ENCODE measurements at places on chromosomes 7 and 10.

GRCh38 chr7:121369462-121369861 is 26.6 kb downstream of the FAM3C start:
- peak; percentile 8 for DNase-seq

DNA sequence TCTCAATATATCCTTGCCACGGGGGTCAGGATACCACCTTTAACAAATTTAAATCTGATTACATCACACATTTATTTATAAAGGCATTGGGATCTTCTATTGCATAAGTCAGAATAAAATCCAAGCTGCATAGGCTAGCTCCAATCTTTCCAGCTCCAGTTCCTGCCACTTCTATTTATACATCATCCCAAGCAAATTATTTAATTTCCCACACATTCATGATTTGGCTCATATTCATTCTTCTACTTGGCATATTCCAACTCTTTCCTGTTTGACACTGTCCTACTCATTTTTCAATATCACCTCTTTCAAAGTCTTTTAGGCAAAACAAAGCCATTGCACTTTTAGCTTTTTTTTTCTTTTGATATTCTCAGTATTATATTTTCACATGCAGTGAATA is 579.0 kb upstream of the FZD8 start:
- DNase-seq = no peak

DNA sequence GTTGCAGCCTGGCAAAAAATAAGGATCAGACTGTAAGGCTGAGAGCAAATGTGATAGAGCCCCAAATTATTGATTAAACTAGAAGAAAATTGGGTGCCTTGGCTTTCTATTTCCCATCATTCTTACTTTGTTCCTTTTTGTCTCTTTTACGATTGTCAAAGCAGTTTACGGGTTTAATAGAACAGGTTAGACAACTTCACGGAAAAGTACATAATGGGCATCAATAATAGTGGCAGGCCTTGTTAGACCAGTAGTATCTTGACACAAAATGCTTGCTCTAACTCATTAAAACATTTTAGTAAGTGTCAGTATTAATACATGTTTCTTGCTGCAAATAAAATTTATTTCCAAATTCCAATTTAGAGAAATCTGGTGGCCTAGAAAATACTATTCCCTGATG is 14.5 kb upstream of the GGCT start:
- no peak for DNase-seq

DNA sequence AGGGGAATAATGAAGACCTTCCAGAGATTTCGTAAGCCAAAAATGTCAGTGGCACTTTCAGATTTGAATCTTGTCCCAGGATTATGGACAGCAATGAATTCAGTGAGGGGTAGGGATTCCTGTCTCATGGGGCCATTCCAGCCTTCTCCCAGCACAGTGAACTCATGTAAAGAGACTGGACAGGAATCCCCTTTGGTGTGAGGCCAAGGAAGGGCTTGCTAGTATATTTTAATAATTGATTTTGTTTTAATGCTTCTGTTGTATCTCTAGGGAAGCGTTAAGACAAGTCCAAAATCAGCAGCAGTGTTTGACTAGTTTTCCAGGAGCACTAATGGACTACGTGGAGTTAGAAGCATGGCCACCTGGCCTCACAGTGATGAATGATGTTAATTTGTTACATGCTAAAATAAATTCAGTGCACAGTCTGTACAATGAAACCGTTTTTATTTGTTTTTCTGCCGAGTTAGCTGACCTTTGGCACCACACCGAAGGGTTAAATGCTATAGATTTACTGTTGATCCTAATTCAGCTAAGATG is 214.0 kb upstream of the DKK1 start:
- no peak for DNase-seq
